ENCODE measurements at places on chromosomes 7 and 10.

- DNase-seq: no peak
Measured at GRCh38 chr7:156772725-156773124, 120.3 kb downstream of the LMBR1 start.

DNA sequence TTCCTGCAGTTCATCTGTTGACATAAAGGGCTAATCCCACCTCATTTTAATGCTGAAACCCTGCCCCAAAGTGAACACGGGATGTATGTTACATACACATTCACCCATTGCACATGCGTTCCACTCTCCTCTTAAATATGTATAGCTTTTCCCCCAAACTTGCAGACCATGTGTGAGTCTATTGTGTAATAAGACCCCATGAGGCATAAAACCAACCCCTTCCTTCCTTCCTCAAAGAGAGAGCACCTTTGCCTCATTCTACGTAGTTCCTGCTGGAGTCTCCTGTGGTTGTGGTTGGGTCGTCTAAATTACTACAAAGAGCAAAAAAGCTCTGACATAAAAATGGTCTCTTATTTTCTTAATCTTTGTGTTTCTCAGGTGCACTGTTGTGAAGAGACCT is 345.7 kb upstream of the KLF6 start:
- peak; percentile 83 for DNase-seq

DNA sequence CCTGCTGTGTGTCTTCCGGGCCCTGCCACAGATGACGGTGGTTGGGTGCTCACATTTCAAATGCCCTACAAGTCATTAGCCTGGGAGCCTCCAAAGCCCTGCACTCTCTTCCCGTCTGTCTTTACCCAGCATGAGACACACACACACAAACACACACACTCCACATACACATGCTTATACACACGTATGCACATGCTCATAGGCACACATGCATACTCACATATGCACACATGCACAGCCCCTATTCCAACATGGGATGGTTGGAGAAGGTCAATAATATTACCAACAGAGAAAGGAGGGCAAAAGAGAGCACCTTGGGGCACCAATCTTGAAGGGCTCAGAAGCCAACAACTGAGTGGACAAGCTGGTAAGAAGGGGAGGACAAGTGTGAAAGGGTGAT is 19.0 kb downstream of the SUN3 start:
- DNase-seq: no peak

- DNase-seq: no peak
Measured at GRCh38 chr10:110615057-110615747, 28.9 kb upstream of the RBM20 start.

DNA sequence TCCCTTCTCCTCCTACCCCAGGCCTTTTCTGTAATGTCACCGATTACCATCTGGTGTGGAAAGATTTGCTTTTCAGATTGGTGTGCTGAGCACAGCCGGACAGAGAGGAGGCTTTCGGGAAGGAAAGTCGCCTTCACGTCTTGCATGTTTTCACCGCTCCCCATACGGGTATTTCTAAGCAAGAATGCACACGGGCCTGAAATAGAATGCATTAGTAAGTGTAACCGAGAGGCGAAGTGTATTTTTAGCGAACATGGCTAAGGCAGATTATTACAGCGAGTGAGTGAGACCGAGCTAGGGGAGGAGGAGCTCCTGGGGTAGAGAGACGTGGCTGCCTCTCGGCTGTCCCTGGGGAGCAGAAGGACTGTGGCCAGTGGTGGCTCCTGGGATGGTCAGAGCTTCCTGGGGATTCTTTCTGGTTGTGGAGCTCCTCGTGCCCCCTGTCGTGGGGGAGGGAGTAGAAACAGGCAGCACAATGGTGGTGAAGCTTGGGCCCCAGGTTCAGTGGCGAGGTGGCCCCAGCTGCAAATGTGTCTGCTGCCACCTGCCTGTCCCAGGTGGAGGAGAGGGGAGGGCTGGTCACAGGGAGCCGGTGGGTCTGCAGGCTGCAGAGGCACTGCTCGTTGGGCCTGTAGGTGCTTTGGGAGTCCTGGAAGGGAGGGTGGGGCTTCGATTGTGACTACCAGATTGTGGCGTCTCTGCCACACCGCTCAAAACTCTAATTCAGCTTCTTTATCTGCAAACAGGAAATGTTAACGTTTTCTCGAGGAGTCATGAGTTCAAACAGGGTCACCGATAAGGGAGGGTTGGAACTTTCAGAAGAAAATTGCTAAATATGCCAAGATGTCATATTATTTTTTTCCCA is 135.8 kb downstream of the CAMK1D start:
- DNase-seq: no peak

GRCh38 chr10:24793648-24794379 is 70.1 kb upstream of the ARHGAP21 start:
- DNase-seq: no peak

DNA sequence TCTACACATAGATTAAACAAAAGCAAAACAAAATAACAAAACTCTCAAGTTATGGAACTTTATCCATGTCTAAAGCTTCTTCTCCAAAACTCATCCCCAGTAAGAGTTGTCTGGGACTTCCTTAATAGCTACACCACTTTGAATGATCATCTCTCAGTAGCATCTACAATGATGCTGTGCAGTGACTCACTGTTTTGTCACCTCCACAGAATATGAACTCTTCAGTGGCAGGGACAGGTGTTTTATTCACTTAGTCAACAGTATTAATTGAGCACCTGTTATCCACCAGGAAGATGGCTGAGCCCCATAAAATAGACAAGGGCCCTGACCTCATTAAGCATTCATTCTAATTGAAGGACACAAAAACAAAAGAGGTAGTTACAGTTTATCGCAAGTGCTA is 350.7 kb downstream of the ELMO1 start:
- no peak for DNase-seq

- DNase-seq: peak; percentile 23
Measured at GRCh38 chr7:30062587-30062986, 34.4 kb downstream of the PLEKHA8 start.

DNA sequence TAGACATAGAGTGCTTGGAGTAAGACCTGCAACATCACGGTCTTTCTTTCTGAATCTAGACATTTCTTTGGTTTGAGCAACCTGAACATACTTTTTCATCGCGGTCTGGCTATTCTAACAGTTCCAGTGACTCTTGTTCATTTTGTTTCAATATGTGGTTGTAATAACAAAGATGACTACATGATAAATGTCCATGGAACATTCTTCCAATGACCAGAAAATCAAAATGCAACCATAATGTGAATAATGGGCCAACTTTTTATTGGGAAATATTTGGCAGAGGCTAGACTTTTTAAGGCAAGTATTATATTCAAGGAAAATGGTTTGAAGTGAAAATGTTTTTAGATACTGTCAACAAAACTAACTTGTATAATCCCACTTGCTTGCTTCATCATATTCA is 282.5 kb downstream of the INHBA start:
- no peak for DNase-seq

- no peak for DNase-seq
Measured at GRCh38 chr10:120689777-120690529, 161.2 kb upstream of the WDR11 start.

DNA sequence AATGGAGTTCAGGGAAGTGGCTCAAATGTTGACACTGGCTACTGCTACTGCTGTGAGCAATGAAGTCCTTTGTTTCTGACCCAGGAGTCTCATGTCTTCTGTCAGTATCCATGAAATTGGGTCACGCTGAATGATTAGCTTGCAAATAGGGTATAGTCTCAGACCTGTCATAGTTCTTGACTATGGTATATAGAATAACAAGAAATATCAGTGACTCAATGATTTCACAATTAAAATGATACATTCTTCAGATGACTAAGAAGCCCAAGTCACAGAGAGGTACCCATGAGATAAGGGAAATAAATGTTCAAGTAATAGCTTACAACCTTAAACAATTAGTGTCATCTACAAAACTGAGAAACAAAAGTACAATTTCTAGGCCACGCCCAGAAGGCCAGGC is 89.3 kb downstream of the LYZL2 start:
- peak; percentile 85 for DNase-seq

DNA sequence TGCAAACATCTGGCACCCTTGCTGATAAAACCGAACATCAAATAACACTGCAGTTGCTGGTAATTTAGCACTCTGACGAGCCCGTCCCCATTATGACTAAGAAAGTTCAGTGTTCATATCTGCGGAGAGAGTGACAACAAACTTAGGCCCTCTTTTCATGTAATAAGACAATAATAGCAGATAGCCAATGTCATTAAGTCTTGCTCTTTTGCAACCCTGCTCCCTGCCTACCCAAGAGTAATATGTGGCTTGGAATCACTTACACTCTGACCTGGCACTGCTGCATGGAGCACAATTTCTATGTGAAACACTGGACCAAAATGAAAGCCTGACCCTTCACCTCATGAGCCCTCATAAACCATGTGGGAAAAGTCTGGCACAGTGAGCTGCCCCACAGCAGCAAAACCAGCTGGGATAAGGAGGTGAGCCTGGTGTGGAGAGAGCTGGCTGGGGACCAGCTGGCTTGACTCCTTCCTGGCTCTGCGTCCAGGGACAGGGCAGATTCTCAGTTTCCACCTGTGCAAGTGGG is 86.5 kb downstream of the HIPK2 start:
- no peak for DNase-seq

DNA sequence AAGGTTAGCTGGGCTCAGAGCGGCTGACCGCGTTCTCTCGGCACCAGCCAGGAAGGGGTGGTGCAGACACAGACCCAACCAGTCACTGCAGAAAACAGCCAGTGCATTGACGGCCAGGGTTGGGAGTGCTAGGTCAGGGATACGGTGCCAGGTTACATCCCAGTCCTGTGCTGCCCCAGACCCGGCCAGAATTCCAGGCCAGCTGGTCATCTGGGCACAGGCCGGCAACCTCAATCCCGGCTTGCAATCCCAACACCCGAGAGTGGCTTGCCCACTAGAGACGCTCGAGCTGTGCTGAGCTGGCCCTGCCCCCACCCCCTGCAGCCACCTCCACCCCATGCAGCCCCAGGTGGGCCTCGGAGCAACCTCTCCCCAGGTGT is 3.8 kb downstream of the PRAP1 start:
- DNase-seq: no peak

- no peak for DNase-seq
Measured at GRCh38 chr7:130150587-130150986, 54.6 kb downstream of the TMEM209 start.

DNA sequence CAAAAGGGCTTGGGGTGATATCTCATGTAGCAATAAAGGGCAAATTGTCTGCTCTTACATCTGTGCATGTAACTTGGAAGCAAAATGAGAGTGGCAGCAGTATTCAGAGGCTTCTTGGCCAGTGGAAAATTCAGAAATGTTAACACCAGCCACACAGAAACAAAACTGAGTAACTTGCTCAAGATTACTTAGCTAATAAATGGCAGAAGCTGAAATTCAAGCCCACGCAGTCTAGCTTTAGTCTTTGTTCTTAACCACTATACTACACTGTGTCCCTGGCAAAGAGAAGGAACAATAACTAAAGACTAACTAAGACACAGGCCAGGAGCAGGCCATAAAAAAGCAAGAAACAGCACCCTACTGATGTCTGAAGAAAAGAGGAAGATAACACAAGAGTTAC is 185.9 kb upstream of the ASAH2 start:
- no peak for DNase-seq

- no peak for DNase-seq
Measured at GRCh38 chr10:18368682-18369081, 228.5 kb downstream of the CACNB2 start.

- DNase-seq: no peak
Measured at GRCh38 chr7:40498924-40499510, 364.2 kb downstream of the SUGCT start.

- DNase-seq: no peak
Measured at GRCh38 chr10:103901299-103901698, 16.7 kb downstream of the STN1 start.

GRCh38 chr7:55272328-55272727 is 92.8 kb upstream of the LANCL2 start:
- DNase-seq: no peak

- DNase-seq: no peak
Measured at GRCh38 chr10:6470894-6471618, 109.0 kb downstream of the PRKCQ start.

DNA sequence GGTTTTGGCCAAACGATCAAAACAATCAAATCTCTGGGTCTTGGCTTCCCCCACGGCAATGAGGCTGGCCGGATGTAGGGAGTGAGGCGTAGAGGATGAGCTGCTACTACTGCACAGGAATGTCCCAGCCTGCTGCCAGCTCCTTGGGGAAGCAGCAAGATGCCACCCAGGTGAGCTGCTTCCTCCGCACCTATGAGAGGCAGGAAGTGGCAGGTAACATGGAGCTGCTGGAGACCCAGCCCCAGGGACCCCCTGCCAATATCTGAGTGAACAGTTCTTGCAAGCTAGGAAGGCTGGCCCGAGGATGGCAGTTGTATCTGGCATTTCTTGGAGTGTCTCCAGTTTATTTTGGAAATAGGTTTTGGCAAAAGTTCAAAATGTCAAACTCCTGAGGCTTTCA is 413.5 kb downstream of the DNAJB6 start:
- DNase-seq: no peak

GRCh38 chr7:29337546-29338116 is 143.1 kb downstream of the CHN2 start:
- DNase-seq: no peak

Measured in CD14-positive monocyte (primary cell).